GM04503 (cell line): ENCODE measurements at places on chromosomes 6 and 20.

DNA sequence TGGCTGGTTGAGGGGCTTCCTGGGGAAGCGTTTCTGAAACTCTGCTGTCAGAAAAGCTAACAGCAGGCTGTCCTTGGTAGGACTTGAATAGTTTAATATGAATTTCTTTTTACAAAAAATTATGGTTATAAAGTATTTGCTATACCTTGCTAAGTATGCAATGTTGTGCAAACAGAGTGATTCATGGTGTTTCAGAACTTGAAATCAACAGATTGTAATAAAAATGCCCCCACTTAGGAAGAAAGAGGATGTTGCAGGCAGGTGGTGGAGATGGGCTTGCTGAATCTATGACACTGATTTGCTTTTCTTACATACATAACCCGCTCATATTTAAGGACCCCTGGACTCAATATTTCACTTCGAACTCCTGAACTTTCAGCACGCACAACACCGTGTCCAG is 211.6 kb downstream of the THBS2 start:
- DNase-seq: no peak

GRCh38 chr20:44098657-44099056 is 88.3 kb downstream of the JPH2 start:
- no peak for DNase-seq

DNA sequence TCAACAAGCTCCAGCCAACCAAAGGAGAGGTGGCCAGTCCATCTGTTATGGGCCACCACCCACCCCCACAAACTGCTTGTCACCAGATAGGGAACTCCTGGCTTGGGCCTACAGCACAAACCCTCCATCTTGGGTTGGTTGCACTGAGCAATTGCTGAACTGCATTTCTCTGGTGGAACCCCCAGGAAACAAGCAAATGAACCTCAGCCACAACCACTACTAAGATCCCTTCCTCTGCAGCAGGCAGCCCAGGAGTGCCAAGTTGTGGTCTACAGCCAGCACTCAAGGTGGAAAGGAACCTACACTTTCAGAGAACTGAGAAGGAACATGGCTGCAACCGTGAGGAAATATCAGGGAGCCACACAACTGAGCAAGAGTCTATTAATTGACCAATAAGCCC is 171.6 kb downstream of the TMEM200A start:
- DNase-seq: no peak

- DNase-seq: no peak
These were observed 12.1 kb downstream of the CLDN20 start for GRCh38 chr6:155275808-155276480.

DNA sequence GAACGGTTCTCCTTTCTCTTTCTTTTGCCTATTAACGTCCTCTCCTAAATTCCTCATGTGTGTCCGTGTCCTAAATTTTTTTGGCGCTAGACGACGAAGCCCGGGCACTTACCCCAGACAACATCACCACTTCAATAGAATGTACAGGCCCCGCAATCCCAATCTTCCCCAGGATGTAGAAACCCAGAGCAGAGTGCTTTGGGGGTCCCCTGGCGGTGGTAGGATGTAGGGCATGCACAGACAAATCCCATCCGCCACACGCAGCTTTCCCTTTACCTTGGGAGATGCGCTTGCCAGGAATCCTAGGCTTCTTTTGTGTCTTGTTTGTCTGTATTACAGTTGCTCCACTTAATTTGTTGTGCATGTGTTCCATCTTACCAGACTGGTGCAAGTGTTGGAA is 417.3 kb upstream of the ARID1B start:
- no peak for DNase-seq

- no peak for DNase-seq
These were observed 12.8 kb upstream of the PGC start for GRCh38 chr6:41759905-41760579.

DNA sequence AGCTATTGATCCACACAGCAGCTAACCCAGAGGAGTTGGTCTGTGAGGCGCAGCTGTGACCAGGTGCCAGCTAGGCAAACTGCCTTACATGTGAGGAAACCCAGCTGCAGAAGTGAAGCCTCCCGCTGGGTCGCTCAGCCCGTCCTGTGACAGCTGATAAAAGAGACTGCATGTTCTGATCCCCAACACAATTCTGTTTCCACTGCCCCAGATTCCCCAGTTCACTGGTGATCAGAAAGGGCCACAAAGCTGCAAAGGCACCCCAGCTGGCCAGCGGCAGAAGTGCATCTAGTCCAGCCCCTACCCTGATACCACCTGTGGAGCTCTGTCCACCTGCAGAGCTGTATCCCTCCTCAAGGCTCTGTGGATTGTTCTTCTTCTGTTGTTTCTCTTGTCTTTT is 64.5 kb downstream of the CTNNBL1 start:
- no peak for DNase-seq
